DND-41 (cell line): ENCODE measurements at places on chromosomes 12 and 14.

DNA sequence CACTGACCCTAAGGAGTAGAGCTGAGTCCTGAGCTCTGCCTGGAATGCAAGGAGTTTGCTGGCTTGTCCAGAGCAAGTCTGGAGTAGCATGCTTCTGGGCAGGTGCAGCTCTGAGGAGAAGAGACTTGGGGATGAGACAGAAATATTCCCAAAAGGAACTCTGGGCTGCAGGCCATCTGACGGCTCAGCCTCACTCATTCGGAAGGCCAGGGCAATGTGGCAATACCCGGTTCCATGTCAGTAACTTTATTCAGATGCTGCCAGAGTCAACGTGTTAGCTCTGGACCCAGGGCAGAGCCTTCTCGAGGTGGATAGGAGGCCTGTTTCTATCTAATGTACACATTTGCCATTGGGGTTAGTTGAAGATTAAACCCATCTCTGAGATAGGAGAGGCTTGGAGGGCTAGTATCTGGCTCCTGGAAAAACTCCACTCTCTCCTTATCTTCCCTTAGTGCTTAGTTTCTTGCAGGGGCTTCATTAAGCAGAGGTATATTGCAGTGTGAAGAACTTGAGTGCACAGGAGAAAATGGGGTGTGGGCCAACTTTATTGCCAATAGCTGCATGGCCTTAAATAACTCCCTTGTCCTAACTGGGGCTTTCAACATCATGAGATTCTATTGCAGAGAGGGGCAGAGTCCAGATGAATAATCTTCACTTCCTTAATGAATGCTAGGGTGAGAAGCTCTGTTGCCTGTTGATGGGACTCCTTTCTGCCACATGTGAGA, 65.6 kb downstream of the NTF3 start:
- no peak overlapping the region for H3K27ac ChIP-seq
- H3K4me1 ChIP-seq: no peaks in the 10 kb centered on the region
- no peak for DNase-seq
- no peaks in the 10 kb centered on the region for H3K36me3 ChIP-seq
- H3K27me3 ChIP-seq: peaks cover 16% of the 10 kb centered on the region
- H3K4me3 ChIP-seq: no peak overlapping the region

- no peak for DNase-seq
- H3K27ac ChIP-seq: no peak overlapping the region
Observed at GRCh38 chr12:13843841-13844240, 137.6 kb downstream of the GRIN2B start.

DNA sequence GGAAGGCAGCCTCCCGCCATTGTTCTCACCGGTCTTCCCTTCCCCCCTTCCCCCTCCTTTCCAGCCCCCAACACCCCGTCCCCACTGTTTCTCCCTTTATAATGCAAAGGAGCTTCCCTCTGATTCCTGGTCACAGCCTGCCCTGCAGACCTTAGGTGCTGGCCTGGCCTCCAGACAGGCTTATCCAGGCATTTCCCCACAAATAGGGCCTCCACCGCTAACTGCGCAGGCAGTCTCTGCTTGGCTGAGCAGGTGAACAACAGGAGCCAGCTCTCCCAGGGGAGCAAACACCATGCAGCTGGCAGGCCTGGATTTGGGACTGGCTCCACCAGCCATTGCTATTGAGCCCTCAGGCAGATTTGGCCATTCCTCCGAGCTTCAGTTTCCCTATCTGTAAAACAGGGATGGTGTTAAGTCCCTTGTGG, 46.0 kb downstream of the SMIM41 start:
- no peaks in the 10 kb centered on the region for H3K27me3 ChIP-seq
- H3K36me3 ChIP-seq: no peaks in the 10 kb centered on the region
- H3K27ac ChIP-seq: no peak overlapping the region
- no peaks in the 10 kb centered on the region for H3K4me1 ChIP-seq

GRCh38 chr14:93121030-93121834, 5.5 kb upstream of the ITPK1 start:
- no peaks in the 10 kb centered on the region for H3K36me3 ChIP-seq
- DNase-seq: no peak
- H3K4me3 ChIP-seq: no peak overlapping the region
- peaks cover 10% of the 10 kb centered on the region for H3K4me1 ChIP-seq

DNA sequence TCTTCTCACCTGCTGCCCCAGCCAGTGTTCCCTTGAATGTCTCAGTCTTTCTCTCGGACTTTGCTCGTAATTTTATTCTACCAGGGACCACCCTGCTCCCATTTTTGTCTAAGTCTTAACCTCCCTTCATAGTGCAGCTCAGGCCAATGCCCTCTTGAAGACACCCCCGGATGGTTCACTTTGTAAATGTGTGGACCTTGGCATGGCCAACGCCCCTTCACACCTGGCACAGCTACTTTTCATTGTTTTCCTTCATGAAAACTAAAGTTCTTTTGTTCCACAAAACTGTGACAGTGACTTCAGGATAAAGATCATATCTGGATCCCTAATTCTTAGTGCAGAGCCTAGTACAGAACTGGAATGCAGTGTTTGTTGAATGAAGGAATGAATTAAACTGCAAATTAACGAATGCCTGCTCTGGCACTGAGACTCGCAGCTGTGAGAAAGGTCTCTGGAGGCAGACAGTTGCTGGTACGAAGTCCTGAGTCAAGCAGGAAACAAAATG, 3.5 kb upstream of the RNASE4 start:
- H3K4me3 ChIP-seq: peak overlapping the region; percentile 79; the same call in 1 of the 2 replicates
- H3K27ac ChIP-seq: peak overlapping the region; percentile 97
- H3K27me3 ChIP-seq: peaks cover 4% of the 10 kb centered on the region
- DNase-seq: no peak
- H3K4me1 ChIP-seq: peaks cover 44% of the 10 kb centered on the region

DNA sequence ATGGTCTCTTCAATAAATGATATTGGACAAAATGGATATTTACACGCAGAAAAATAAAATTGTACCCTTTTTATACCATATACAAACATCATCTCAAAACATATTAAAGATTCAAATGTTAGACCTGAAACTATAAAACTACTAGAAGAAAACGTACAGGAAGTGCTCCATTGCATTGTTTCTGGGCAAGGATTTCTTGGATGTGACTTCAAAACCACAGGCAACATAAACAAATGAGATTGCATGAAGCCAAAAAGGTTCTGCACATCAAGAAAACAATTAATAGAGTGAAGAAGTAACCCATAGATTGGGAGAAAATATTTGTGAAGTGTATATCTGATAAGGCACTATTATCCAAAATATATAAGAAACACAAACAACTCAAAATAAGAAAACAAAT, 812.4 kb downstream of the NRXN3 start:
- no peak for DNase-seq
- no peak overlapping the region for H3K27ac ChIP-seq
- H3K36me3 ChIP-seq: no peaks in the 10 kb centered on the region
- H3K4me3 ChIP-seq: no peak overlapping the region

DNA sequence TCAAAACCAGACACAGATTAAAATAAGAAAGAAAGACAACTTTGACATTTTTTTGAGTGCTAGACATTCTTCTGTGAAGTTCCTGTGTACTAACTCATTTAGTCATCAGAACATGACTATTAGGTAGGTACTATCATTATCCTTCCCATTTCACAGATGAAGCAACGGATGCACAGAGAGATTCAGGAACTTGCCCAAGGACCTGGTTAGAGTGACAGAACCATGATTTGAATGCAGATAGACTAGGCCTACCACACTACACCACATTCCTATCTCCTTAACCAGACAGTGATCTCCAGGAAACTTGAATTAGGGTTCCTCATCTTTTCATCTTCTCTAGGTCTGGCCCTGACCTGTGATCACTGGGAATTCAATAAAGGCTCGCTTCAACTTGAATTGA, 54.4 kb upstream of the MED13L start:
- no peaks in the 10 kb centered on the region for H3K36me3 ChIP-seq
- H3K27me3 ChIP-seq: no peaks in the 10 kb centered on the region
- no peak overlapping the region for H3K27ac ChIP-seq
- no peak overlapping the region for H3K4me3 ChIP-seq
- no peaks in the 10 kb centered on the region for H3K4me1 ChIP-seq
- DNase-seq: no peak

GRCh38 chr12:106022568-106023012, 116.2 kb downstream of the NUAK1 start:
- no peak for DNase-seq
- H3K4me3 ChIP-seq: no peak overlapping the region
- no peaks in the 10 kb centered on the region for H3K36me3 ChIP-seq
- no peak overlapping the region for H3K27ac ChIP-seq
- H3K27me3 ChIP-seq: no peaks in the 10 kb centered on the region

DNA sequence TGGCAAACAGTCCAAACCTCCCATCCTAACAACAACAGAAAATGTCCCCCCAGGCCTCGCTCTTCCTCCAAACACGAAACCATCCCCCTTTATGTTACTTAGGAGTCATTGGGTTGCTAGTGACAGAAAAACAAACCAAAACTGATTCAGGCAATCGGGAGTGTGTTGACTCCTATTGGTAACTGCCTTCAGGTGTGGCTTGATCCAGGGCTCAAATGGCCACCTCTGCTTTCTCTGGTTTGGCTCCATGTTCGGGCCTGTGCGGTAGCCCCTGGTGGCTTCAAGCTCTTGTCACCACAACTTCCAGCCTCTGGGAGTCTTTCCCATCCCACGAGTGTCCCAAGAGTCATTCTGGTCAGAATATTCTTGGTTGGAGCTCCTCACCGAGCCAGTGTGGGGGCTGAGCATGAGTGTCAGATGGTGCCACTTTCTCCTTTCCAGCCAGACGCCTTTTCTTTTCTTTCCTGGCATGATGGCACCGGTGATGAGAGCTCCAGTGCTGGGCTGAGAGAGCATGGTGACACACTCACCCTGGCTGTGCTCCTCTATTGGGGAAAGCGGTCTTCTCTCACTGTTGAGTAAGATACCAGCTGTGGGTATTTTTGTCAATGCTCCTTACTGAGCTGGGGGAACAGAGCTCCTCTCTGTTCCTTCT, 38.6 kb downstream of the NOC4L start:
- no peak overlapping the region for H3K27ac ChIP-seq
- H3K4me1 ChIP-seq: peaks cover 12% of the 10 kb centered on the region
- H3K27me3 ChIP-seq: peaks cover 20% of the 10 kb centered on the region
- DNase-seq: no peak
- no peaks in the 10 kb centered on the region for H3K36me3 ChIP-seq

DNA sequence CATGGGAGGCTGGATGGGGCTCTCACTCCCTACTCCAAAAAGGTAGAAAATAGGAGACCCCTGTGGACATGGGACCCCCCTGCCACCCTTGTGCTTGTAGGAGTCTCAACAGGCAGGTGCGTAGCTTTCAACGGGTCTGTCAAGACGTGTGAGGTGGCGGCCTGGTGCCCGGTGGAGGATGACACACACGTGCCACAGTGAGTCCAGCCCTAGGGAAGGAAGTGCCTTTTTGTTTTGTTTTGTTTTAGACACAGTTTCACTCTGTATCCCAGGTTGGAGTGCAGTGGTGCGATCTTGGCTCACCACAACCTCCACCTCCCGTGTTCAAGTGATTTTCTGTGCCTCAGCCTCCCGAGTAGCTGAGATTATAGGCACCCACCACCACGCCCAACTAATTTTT, 12.9 kb downstream of the P2RX4 start:
- H3K27me3 ChIP-seq: no peaks in the 10 kb centered on the region
- DNase-seq: no peak
- H3K36me3 ChIP-seq: peaks cover 15% of the 10 kb centered on the region
- no peak overlapping the region for H3K4me3 ChIP-seq
- H3K27ac ChIP-seq: no peak overlapping the region

DNA sequence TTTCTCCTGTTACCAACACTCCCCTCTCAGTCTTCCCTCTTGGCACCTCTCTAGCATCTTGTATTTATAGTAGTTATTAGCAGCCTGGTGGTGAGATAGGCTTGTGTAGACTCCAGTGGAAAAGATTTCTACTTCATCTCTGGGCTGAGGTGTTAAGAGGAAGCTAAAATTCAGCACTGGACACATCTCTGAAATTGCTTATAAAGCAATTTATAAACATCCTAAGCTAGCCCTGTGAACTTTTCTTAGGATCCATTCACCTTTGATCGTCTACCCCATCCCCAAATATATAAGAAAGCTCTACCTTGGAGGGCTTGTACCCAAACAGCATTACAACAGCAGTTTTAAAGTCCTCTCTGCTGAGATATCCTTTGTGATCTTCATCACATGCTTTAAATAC, 928 bp downstream of the EFCAB11 start:
- no peaks in the 10 kb centered on the region for H3K27me3 ChIP-seq
- H3K36me3 ChIP-seq: peaks cover 38% of the 10 kb centered on the region
- no peak overlapping the region for H3K27ac ChIP-seq
- peaks cover 35% of the 10 kb centered on the region for H3K4me1 ChIP-seq

DNA sequence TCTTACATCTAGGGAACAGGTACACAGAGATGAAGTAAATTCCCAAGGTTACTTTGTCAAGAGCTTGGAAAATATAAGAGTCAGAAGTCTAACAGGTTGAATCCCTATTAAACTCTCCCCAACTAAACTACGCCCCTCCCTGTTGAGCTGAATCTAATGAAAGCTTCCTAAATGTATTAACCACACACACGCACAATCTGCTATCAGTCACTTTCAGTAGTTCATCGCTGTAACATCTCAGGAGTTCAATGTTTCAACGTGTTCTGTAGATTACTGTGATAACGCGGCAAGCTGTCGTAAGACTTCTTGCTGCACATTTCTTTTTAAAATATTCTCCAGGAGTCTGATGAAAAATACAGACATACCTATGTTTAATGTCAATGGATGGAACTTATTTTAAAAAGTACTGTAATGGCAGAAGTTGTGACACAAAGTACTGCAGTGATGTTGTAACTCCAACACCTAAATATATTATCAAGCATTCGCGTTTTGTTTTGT, 612 bp upstream of the SLC25A3 start:
- H3K27ac ChIP-seq: peak overlapping the region; percentile 82
- peak overlapping the region; percentile 88 for H3K4me3 ChIP-seq
- peaks cover 31% of the 10 kb centered on the region for H3K4me1 ChIP-seq

DNA sequence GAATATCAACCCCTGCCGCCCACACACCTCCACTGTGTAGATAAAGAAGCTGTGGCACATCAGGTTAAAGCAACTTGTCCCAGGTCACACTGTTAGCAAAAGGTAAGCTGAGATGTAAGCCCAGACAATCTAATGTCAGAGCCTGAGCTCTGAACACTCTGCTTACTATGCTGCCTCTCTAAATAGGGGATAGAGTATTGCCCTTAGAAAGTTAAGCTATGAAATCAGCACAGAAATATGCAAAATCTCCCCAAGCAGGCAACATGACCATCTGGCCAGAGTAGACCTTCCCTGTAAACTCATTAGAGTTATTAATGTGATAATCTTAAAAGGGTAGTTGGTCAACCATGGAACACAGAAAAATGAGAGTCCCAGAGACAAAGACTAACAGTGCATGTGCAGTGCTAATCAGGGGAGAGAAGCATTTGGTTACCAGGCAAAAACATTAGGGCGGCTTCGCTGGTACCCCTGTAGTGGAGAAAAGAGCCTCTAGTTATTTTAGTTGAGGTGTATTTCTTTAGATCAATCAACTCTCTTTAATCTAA, 171.0 kb downstream of the BTG1 start:
- no peak overlapping the region for H3K27ac ChIP-seq
- H3K27me3 ChIP-seq: no peaks in the 10 kb centered on the region
- no peak overlapping the region for H3K4me3 ChIP-seq
- DNase-seq: no peak

GRCh38 chr12:3777206-3777809, 24.4 kb upstream of the CRACR2A start:
- DNase-seq: peak; percentile 14
- no peak overlapping the region for H3K27ac ChIP-seq
- no peak overlapping the region for H3K4me3 ChIP-seq
- H3K27me3 ChIP-seq: no peaks in the 10 kb centered on the region

GRCh38 chr12:12338527-12339168, 11.4 kb downstream of the MANSC1 start:
- peaks cover 6% of the 10 kb centered on the region for H3K27me3 ChIP-seq
- no peaks in the 10 kb centered on the region for H3K36me3 ChIP-seq
- H3K4me3 ChIP-seq: no peak overlapping the region
- peaks cover 7% of the 10 kb centered on the region; the same call in 1 of the 2 replicates for H3K4me1 ChIP-seq
- DNase-seq: no peak
- no peak overlapping the region for H3K27ac ChIP-seq

GRCh38 chr12:8527250-8528130, 13.2 kb downstream of the CLEC4E start:
- H3K27ac ChIP-seq: no peak overlapping the region
- peaks cover 10% of the 10 kb centered on the region for H3K27me3 ChIP-seq
- no peaks in the 10 kb centered on the region for H3K36me3 ChIP-seq
